ENCODE measurements at places on chromosomes 4 and X.

- H3K27ac ChIP-seq = no peak overlapping the region
- no peak for DNase-seq
- no peaks in the 10 kb centered on the region for H3K27me3 ChIP-seq
- H3K4me3 ChIP-seq = no peak overlapping the region
- H3K4me1 ChIP-seq = peaks cover 4% of the 10 kb centered on the region
- H3K36me3 ChIP-seq = peaks cover 3% of the 10 kb centered on the region
Measured at GRCh38 chrX:154460326-154460725, 2.2 kb downstream of the PLXNA3 start.

DNA sequence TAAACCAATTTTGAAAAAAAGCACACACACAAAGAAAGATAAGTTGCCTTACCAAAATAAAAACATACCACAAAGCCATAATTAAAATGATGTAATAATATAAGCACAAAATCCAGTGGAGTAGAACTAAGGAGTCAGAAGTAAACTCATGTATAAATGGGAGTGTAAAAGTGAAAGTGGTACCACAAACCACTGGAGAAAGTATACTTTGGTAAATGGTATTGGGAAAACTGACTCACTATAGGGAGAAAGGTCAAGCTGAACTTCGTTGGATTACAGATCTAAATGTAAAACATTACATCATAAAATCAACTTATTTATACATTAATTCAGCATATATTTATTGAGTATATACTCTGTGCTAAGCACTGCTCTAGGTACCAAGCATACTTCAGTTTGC lies 46.3 kb upstream of the HHIP start:
- H3K4me3 ChIP-seq = no peak overlapping the region
- H3K4me1 ChIP-seq = no peaks in the 10 kb centered on the region
- DNase-seq = no peak
- no peaks in the 10 kb centered on the region for H3K36me3 ChIP-seq
- H3K27ac ChIP-seq = no peak overlapping the region

- H3K4me3 ChIP-seq = peak overlapping the region; percentile 10
- H3K4me1 ChIP-seq = peaks cover 14% of the 10 kb centered on the region
- no peaks in the 10 kb centered on the region for H3K27me3 ChIP-seq
- H3K36me3 ChIP-seq = no peaks in the 10 kb centered on the region
Measured at GRCh38 chr4:7649741-7650531, 215.2 kb upstream of the PSAPL1 start.

DNA sequence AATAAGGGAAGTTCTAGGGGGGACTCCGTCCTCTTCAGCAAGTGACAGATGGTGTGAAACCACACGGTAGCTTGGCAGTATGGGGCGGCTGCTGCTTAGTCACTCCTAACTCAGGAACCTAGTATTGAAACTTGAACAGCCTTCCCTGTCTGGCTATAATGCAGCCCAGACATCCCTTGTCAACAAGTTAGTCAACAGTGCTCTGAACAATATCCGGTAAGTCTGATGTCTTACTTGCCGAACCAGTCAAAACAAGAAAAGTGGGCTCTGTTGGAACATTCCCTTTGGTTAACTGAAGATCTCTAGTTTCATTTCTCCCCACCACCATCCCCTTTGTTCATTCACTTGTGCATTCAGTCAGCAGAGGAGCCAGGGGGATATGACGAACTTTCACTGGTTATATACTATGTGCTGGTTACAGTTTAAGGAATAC lies 18.7 kb upstream of the CXCL13 start:
- no peak overlapping the region for H3K27ac ChIP-seq
- no peaks in the 10 kb centered on the region for H3K36me3 ChIP-seq
- H3K4me1 ChIP-seq = no peaks in the 10 kb centered on the region
- H3K4me3 ChIP-seq = no peak overlapping the region
- no peak for DNase-seq
- peaks cover 4% of the 10 kb centered on the region for H3K27me3 ChIP-seq

- H3K4me3 ChIP-seq = no peak overlapping the region
- H3K27ac ChIP-seq = no peak overlapping the region
- H3K4me1 ChIP-seq = no peaks in the 10 kb centered on the region
- no peaks in the 10 kb centered on the region for H3K27me3 ChIP-seq
- H3K36me3 ChIP-seq = no peaks in the 10 kb centered on the region
Measured at GRCh38 chr4:175833574-175834311, 21.7 kb upstream of the GPM6A start.

- no peak overlapping the region for H3K27ac ChIP-seq
- no peaks in the 10 kb centered on the region for H3K27me3 ChIP-seq
- H3K4me1 ChIP-seq = no peaks in the 10 kb centered on the region
- no peaks in the 10 kb centered on the region for H3K36me3 ChIP-seq
- no peak for DNase-seq
Measured at GRCh38 chr4:89099034-89099433, 12.3 kb upstream of the TIGD2 start.

- H3K36me3 ChIP-seq = no peaks in the 10 kb centered on the region
- no peak overlapping the region for H3K4me3 ChIP-seq
- H3K27ac ChIP-seq = no peak overlapping the region
- H3K4me1 ChIP-seq = no peaks in the 10 kb centered on the region
Measured at GRCh38 chrX:38036466-38036865, 30.1 kb downstream of the SYTL5 start.

DNA sequence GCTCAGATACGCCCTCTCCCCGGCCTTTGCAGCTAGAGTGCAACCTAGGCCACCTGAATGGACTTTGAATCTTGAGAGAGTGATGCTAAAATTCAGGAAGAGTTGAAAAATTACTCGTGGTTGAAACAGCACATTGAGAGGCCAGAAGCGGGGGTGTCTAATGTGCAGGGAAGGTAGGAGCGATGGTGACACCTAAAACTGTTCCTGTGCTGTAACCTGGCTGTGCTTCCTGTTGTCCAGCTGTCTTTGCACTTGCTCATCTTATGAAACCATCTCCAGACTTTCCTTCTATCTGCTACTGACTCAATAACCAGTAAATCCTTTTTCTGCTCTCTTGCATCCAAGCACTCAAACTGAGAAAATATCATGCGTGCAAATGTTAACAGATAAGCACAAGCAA lies 106.4 kb upstream of the RPS6KA3 start:
- no peaks in the 10 kb centered on the region for H3K4me1 ChIP-seq
- H3K4me3 ChIP-seq = no peak overlapping the region
- H3K36me3 ChIP-seq = no peaks in the 10 kb centered on the region
- H3K27ac ChIP-seq = no peak overlapping the region
- no peaks in the 10 kb centered on the region for H3K27me3 ChIP-seq
- DNase-seq = no peak

GRCh38 chr4:101347267-101347556 lies at the start of gene PPP3CA:
Gene PPP3CA (minus strand): TSS chr4:101347526.
- DNase-seq = no peak
- H3K4me1 ChIP-seq = peaks cover 16% of the 10 kb centered on the region
- H3K27ac ChIP-seq = peak within 1 kb of the TSS; percentile 86
- H3K4me3 ChIP-seq = peak within 1 kb of the TSS; percentile 95

GRCh38 chr4:138981930-138982390 lies 33.6 kb upstream of the NOCT start:
- no peaks in the 10 kb centered on the region for H3K36me3 ChIP-seq

DNA sequence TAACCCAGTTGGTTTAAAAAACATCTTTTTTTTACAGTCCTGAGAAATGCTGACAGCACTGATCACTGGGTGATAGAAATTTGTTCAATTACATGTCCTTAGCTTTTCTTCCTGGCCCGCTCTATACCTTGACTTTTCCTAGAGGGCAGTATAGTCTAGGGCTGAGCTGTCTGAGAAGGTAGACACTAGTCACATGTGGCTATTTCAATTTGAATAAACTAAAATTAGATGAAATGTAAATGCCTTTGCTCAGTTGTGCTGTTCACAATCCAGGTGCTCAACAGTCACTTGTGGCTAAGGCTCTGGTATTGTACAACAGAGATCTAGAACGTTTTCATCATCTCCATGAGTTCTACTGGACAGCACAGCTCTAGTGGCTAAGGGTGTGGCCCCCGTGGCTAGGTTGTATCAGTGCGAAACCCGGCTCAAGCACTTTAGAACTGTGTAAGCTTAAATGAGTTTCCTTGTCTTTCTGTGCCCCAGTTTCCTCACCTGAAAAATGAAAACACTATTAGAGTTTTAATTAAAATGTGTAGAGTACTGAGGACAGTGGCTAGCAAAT lies 111.6 kb upstream of the WDR17 start:
- H3K4me1 ChIP-seq = no peaks in the 10 kb centered on the region
- no peak for DNase-seq
- no peaks in the 10 kb centered on the region for H3K27me3 ChIP-seq
- no peaks in the 10 kb centered on the region for H3K36me3 ChIP-seq

DNA sequence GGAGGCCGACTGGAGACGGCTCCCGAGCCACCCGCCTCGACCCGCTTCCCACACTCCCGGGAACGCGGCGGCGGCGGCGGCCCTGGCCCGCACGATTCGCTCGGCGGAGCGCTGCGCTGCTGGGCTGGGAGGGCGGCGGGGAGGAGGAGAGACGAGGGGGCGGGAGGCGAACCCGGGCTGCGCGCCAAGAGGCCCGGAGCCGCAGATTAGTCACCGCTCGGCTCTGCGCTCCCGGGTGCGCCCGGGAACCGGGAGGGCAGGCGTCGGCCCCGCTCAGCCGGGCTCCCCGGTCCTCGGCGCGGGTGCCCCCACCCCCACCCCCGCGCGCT lies 11.2 kb upstream of the BCOR start:
- H3K36me3 ChIP-seq = no peaks in the 10 kb centered on the region
- peaks cover 26% of the 10 kb centered on the region for H3K4me1 ChIP-seq
- H3K27ac ChIP-seq = peak overlapping the region; percentile 14
- H3K4me3 ChIP-seq = peak overlapping the region; percentile 44

DNA sequence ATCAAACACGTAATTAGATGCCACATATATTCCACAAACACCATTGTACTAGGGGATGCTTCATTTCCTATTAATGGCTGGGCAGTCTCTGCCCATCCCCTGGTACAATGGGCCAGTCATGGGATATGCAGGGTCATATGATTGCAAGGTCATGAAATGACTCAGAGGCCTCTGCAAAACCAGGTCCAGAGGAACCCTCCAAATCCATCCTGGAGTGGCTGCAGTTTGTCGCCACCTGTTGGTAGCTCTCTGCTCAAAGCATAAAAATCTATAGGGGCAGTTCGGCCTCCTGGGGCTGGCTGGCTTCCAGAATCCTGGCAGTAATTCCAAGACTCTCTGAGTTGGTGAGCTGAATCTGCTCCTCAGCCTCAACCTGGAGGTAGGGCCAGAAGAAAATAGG lies 22.9 kb upstream of the PUDP start:
- no peaks in the 10 kb centered on the region for H3K4me1 ChIP-seq
- no peak for DNase-seq
- no peaks in the 10 kb centered on the region for H3K27me3 ChIP-seq
- H3K36me3 ChIP-seq = no peaks in the 10 kb centered on the region

- no peak for DNase-seq
- H3K36me3 ChIP-seq = no peaks in the 10 kb centered on the region
- no peaks in the 10 kb centered on the region for H3K4me1 ChIP-seq
- no peak overlapping the region for H3K4me3 ChIP-seq
- no peaks in the 10 kb centered on the region for H3K27me3 ChIP-seq
- no peak overlapping the region for H3K27ac ChIP-seq
Measured at GRCh38 chrX:14194711-14195110, 165.0 kb upstream of the GEMIN8 start.

GRCh38 chr4:41132055-41132683 lies 82.2 kb downstream of the APBB2 start:
- no peaks in the 10 kb centered on the region for H3K36me3 ChIP-seq
- no peaks in the 10 kb centered on the region for H3K27me3 ChIP-seq
- H3K4me3 ChIP-seq = no peak overlapping the region
- H3K27ac ChIP-seq = no peak overlapping the region
- no peak for DNase-seq

DNA sequence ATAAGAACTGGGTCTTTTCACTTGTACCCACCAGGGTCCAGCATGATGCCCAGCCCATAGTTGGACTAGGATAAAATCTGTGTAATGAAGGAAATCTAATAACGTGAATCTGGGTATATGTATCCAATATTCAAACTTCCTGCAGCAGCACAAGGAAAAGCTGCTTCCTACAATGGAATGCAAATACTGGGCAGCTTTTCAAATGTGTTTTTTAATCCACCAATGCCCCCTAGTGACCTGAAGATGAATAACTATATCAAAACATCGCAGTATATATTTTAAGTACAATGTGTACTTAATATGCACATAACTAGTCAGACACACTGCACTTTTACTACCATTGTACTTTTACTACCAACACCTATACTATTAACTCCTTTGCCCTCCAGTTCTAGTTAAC lies 5.3 kb downstream of the APOO start:
- H3K27me3 ChIP-seq = no peaks in the 10 kb centered on the region
- H3K4me1 ChIP-seq = peaks cover 3% of the 10 kb centered on the region
- no peak overlapping the region for H3K4me3 ChIP-seq
- H3K36me3 ChIP-seq = no peaks in the 10 kb centered on the region
- no peak for DNase-seq
- H3K27ac ChIP-seq = no peak overlapping the region

DNA sequence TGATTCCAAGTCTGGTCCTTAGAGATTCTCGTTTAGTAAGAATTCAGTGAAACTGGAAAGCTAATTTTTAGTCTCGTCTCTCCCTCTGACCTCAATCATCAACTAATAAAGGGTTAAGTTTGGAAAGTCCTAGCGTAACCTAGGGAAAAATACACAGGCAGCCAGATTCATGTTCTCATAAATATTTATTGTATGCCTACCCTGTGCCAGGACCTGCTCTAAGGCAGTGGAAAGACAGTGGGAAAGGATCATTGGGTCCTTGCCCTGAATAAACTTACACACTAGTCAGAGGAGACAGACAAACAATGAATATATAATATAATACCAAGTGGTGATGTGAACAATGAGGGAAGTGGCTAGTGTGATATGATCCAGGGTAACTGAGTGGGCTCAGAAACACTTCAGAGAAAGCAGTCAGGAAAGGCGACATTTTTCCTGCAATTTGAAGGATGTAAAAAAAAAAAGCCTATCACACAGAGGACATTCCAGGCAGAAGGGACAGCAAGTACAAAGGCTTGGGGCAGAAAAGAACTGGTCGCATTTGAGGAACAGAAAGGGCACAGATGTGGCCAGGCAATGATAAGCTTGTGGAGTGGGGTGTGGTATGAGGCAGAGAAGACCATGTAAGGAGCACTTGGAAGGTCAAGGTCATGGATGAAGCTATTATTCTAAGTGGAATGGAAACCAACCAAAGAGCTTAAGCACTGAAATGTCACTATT lies 128.8 kb downstream of the AMELX start:
- no peaks in the 10 kb centered on the region for H3K4me1 ChIP-seq
- H3K4me3 ChIP-seq = no peak overlapping the region
- H3K27ac ChIP-seq = no peak overlapping the region
- no peaks in the 10 kb centered on the region for H3K36me3 ChIP-seq

DNA sequence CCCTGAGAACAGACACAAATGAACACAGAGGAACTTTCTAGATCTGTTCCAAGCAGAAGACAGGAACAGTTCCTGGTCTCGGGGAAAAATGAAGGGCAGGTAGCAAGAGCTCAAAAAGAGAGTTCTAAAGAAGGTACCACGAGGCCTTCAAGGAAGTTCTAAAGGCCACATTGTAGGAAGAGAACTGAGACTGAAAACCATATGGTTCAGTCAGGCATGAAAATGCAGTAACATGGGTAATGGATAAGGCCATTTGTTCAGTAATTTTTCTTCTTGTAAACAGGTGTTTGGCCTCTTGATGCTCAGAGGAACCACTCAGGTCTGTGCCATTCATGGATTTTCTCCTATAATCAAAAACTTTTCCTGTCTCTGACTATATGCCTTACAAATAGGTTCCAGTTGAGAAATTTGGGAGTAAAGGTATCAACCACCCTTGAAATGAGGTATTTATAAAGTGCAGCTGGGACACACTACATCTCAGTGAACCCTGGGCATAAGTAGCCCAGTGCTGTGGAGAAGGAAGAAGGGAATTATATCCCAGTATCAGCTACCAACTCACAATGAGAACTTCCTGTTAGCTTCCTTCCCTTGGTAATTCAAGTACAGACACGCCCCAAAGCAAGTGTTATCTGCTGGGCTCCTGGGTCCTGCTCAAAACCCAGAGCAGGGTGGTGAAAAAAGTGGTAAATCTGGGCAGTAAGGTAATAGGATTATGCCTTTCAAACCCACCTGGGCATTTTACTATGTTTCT lies 277.9 kb downstream of the KLHL13 start:
- H3K4me3 ChIP-seq = no peak overlapping the region
- H3K27me3 ChIP-seq = no peaks in the 10 kb centered on the region
- H3K27ac ChIP-seq = no peak overlapping the region

All from effector memory CD4-positive, alpha-beta T cell (primary cell).